Endothelial cell of coronary artery (primary cell): ENCODE measurements at places on chromosomes 11 and 22. TPM values are rescaled to one million over a fixed set of nuclear protein-coding genes. Genes with fewer than 3 reads are reported as not detected.

Gene HBG2
- total RNA-seq: 0.18 TPM in 1 of 2 replicates, not detected in the other

Gene KDM4E
- total RNA-seq: not detected in 2 replicates

Gene CFL1
- total RNA-seq: 1,607 and 1,727 TPM in 2 replicates

Gene ANO1
- 0.09 and 0.47 TPM in 2 replicates for total RNA-seq

Gene PDGFB
- total RNA-seq: 45.0 and 95.6 TPM in 2 replicates

Gene UBE4A
- total RNA-seq: 25.4 and 26.5 TPM in 2 replicates

Gene APOA5
- not detected in 2 replicates for total RNA-seq

Gene CAPN5
- total RNA-seq: 9.6 and 15.7 TPM in 2 replicates

Gene SCUBE2
- 0.81 and 1.2 TPM in 2 replicates for total RNA-seq

Gene CABP7
- under 0.01 TPM in 2 replicates for total RNA-seq

Gene CRYBB2
- 0.18 TPM in 1 of 2 replicates, not detected in the other for total RNA-seq

Gene KCNQ1OT1
- 0.81 and 1.9 TPM in 2 replicates for total RNA-seq

Gene GAB2
- total RNA-seq: 16.8 and 17.6 TPM in 2 replicates

Gene PRG3
- not detected in 2 replicates for total RNA-seq

Gene TRABD
- 27.8 and 32.8 TPM in 2 replicates for total RNA-seq

Gene SMIM38
- 0.09 and 0.47 TPM in 2 replicates for total RNA-seq

Gene PDE2A
- total RNA-seq: 10.2 and 23.6 TPM in 2 replicates

Gene TOMM22
- total RNA-seq: 73.9 and 100 TPM in 2 replicates

Gene CRYBB3
- total RNA-seq: not detected in 2 replicates

Gene SAMM50
- 42.5 and 55.6 TPM in 2 replicates for total RNA-seq

Gene OR6A2
- total RNA-seq: 0.27 and 0.38 TPM in 2 replicates

Gene HSPB2
- 0.28 TPM in 1 of 2 replicates, not detected in the other for total RNA-seq

Gene SVIP
- total RNA-seq: 12.6 and 22.3 TPM in 2 replicates

Gene TTLL1
- 10.9 and 11.7 TPM in 2 replicates for total RNA-seq

Gene CCT8L2
- not detected in 2 replicates for total RNA-seq

Gene MLC1
- 0.09 TPM in 1 of 2 replicates, not detected in the other for total RNA-seq

Gene OR52H1
- total RNA-seq: 0.18 and 0.19 TPM in 2 replicates

Gene SMC1B
- total RNA-seq: under 0.01 TPM in 1 of 2 replicates, not detected in the other

Gene C11orf65
- 0.09 and 0.38 TPM in 2 replicates for total RNA-seq

Gene DCUN1D5
- 63.6 and 66.7 TPM in 2 replicates for total RNA-seq

Gene SYCE3
- not detected in 2 replicates for total RNA-seq

Gene IL17REL
- total RNA-seq: under 0.01 TPM in 1 of 2 replicates, not detected in the other

Gene NAP1L4
- 161 and 179 TPM in 2 replicates for total RNA-seq

Gene IGLL5
- total RNA-seq: not detected in 2 replicates

Gene GCAT
- 18.5 and 31.3 TPM in 2 replicates for total RNA-seq

Gene SYT8
- 0.09 TPM in 1 of 2 replicates, not detected in the other for total RNA-seq

Gene DCHS1
- 37.9 and 41.8 TPM in 2 replicates for total RNA-seq

Gene OR9G4
- not detected in 2 replicates for total RNA-seq

Gene ELMOD1
- 0.09 and 2.6 TPM in 2 replicates for total RNA-seq

Gene APOL3
- 31.8 and 54.5 TPM in 2 replicates for total RNA-seq

Gene TMEM191C
- 0.38 and 0.54 TPM in 2 replicates for total RNA-seq

Gene TMEM218
- total RNA-seq: 18.2 and 18.8 TPM in 2 replicates

Gene RTCB
- total RNA-seq: 158 and 189 TPM in 2 replicates

Gene GTSE1
- 3.6 and 8.3 TPM in 2 replicates for total RNA-seq

Gene OR5P2
- 0.09 TPM in 1 of 2 replicates, not detected in the other for total RNA-seq

Gene SLC25A18
- not detected in 2 replicates for total RNA-seq

Gene VWA5A
- total RNA-seq: 6.1 and 8.3 TPM in 2 replicates

Gene OR51Q1
- not detected in 2 replicates for total RNA-seq

Gene POU2F3
- under 0.01 and 0.09 TPM in 2 replicates for total RNA-seq
